ENCODE measurements at places on chromosomes 7 and 10. TPM values are rescaled to one million over a fixed set of nuclear protein-coding genes. Genes with fewer than 3 reads are reported as not detected.

DNA sequence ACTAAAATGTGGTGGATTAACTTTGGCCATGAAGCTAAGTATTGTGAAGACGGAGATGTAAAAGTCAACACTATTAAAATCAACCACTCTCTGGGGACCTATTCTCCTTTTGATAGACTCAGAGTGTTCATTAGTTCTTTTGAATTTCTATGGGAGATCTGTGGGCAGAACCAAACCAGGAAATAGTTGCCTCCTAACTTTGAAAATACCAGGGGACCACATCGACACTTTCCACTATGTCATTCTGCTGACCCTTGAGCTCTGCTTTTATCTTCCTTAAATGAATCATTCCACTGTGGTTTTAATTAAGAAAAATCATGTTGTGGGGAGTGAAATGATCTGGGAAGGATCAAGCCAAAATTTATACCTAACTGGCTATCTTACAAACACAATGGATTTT is 960.5 kb downstream of the GATA3 start:
- DNase-seq: no peak

- no peak for DNase-seq
Measured at GRCh38 chr7:69166979-69167516, 431.2 kb upstream of the AUTS2 start.

DNA sequence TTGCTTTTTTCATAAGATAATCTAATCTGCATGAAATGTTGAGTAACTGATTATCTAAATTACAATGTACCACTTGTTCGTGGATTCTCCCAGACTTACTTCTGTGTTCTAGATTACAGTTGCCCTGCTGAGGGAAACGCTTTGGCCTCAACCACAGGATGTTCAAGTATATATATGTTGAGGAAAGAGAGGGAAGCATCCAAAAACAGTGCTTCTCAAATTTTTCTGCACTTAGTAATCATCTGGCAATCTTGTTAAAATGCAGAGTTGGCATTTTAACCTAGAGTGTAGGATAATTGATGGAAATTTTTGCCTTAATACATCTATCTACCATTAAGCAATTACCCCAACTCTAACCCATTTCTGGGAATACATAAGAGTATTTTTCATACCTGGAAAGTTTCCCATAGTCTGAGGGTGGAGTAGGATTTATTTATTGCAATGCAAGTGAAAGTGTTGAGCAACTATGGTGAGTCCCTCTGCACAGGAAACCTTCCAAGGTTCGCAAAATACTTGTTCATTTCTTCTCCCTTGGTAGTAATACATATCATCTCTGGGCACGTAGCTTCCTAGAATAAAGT is 59.6 kb upstream of the C1GALT1 start:
- no peak for DNase-seq

DNA sequence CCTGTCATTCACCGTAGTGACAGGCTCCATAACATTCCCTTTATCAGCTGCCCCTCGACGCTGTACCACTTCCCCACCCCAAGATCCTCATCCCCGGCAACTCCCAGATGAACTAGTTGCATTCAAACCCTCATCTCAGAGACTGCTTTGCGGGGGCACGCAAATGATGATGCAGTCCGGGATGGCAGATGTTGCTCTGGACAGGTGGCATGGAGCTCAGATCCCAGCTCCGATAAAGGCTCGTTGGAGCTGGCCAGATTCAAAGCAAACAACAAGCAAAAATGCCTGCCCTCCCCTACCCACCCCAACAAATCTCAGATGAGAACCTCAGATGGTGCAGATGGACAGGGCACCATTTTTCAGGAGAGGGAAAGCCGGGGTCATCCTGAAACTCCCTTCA is 46.7 kb downstream of the CARD11 start:
- no peak for DNase-seq

The TEX36 gene
- total RNA-seq: not detected

Measured in activated T-helper 1 cell treated with anti-CD3 and anti-CD28 coated beads, Interleukin-12 subunit alpha, Interleukin-12 subunit beta, Interleukin-2, Interleukin-4 antibody, amounts not matched to agents 30 ng/mL and 10 ng/mL and 1 ng/mL, durations not matched to agents 14 hours and 24 hours and 36 hours (primary cell).